ENCODE measurements at places on chromosomes 1 and 21. TPM values are rescaled to one million over a fixed set of nuclear protein-coding genes. Genes with fewer than 3 reads are reported as not detected.

GRCh38 chr1:240635466-240636256 is 23.7 kb upstream of the GREM2 start:
- no peak for DNase-seq

DNA sequence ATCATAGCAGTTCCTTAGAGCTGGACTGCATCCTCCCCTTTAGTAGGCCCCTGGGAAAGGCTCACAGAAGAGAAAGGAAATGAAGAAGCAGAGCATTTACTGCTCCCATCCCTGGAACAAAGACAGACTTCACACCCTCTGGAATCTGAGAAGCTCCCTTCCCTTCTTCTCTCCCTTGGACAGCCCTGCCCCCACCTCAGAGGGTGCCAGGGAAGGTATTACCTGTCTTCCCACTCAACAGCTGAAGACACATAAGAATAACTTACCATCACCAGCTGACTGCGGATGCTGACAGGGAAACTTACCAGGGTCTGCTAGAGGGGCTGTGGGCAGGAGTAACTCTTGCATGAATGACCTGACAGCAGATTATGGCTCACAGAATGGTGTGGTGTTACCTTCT is 14.1 kb upstream of the FAAH start:
- DNase-seq: no peak

PGBD5 gene
- 0.17 TPM for total RNA-seq

DNA sequence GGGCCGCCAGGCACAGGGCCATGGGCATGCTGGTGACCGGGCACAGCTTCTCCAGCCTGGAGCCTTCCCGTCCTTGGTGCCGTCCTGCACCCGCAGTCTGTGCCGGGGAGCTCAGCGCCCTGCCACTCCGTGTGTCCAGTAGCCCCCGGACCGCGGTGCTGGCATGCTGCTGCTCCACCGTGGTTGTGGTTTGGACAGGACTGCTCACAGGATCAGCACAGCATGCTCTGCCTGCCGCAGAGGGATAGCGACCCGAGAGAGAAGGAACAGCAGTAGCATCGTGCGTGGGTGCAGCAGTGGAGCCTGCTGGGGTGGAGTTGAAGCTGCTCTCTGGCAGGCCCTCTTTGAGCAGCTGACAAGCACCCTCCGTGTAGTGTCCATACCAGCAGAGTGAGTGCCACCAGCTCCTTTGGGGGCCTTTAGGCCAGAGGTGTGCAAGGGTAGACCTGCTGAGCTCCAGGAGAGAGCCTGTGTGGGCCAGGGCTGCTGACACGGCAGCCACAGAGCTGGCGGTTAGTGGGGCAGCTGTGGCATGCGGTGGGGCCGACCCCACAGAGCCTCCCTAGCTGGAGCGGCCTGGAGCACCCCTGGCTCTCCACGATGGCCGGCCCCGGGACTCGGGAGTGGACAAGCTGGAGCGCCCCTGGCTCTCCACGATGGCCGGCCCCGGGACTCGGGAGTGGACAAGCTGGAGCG is 6.4 kb upstream of the PCBP3 start:
- DNase-seq: no peak

FCRL1 gene
- not detected for total RNA-seq

GRCh38 chr1:76507376-76507775 is 359.9 kb upstream of the ST6GALNAC5 start:
- no peak for DNase-seq

C1QTNF12 gene
- total RNA-seq: 1.0 TPM

DNA sequence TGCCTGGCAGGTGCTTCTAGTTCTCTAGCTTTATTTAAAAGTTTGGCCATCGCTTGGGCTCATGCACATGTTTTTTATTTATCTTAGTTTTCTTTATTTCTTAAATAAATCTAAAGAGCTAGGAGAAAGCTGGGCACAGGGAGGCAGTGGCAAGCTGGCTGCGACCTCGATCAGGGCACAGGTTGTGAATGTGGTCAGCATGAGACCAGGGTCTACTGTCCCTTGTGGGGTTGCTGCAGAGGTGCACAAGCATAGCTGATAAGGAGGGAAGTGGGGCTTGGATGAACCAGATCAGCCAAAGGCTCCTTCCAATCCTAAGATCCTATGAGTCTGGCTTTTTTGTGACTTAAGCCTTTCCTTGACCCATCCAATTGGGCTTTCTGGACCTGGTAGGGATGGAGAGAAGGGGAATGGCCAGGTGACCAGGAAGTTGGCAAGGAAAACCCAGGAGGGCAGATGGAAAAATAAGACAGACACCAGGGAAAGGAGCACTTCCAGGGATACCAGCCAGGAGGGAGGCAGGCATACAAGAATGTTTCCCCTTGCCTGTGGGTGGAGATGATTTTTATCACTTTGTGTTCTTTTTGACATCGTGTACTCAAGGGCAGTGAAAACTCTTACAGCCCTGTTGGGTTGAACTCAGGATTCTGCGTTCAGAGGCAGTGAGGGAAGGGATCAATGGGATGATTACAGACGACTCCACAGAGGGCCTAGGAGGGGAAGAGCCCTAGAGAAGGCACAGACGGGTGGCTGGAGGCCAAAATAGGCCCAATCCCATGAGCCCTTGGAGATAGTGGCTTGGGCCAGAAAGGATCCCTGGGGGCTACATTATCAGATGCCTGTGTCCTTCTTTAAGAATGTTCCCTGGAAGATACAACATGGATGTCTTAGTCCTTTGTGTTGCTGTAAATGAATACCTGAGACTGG is 8.5 kb downstream of the CYP4B1 start:
- DNase-seq: no peak

DNA sequence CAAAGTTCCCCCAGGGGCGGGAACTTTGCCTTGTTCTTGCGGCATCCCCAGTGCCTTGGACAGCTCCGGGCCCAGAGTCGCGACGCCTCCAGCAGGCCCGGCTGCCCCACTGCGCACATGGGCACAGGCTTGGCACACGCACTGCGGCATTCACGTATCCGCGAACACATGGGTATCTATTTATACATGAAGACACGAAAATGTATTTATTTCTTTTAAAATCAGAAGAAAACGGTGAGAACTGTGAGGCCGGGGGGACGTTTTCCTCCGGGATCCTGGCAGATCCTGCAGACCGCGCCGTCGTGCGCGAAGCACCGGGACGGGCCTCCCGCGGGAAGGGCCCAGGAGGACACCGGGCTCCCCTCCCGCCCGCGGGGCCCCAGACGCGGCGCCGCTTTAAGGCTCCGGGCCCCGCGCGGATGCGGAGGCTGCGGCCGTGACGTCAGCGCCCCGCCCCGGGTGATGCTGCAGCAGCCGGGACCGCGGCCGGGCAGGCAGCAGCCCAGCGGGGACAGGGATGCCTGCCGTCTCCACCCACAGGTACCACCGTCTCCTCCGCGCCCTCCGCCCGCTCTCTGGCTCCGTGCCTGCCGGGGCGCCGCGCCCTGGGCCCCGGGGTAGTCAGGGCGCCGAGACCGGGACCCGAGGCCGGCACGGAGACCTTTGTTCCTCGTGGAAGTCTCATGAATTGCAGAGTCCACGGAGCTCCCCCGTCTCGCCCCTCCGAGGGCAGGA is at the start of gene SLC45A1:
TSS of gene SLC45A1 (plus strand) at position 468 of the 735 bp plus-strand sequence. CDS start 6,216 bp downstream, outside the sequence.
- DNase-seq: peak; percentile 68

SYF2 gene
- 55.0 TPM for total RNA-seq

DNA sequence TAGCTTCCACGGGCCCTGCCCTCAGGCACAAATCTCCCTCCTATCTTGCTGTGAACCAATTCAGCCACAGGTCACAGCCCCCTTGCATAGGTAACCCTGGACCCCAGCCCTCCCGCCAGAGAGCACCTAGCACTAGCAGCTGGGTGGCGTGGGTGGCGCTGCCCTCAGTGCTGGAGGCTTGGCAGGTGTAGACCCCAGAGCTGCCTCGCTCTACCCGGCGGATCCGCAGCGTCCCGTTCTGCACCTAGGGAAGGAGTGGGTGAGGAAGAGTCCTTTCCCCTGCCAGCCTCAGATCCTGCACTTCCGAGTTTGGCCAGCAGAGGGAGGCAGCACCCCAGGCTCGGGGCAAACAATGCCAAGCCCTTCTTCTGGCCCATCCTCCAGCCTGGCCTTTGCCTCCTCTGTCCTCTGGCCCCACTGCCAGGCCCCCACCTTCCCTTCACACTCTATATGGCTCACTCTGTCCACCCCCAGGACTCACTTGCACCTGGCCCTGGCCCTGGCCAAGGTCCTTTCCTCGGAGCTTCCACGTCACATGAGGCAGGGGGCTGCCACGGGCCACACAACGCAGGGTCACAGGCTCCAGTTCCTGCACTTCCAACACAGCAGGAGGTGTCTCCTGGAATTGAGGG is 9.0 kb downstream of the IGSF9 start:
- peak; percentile 41 for DNase-seq

DTL gene
- 0.26 TPM for total RNA-seq

DNA sequence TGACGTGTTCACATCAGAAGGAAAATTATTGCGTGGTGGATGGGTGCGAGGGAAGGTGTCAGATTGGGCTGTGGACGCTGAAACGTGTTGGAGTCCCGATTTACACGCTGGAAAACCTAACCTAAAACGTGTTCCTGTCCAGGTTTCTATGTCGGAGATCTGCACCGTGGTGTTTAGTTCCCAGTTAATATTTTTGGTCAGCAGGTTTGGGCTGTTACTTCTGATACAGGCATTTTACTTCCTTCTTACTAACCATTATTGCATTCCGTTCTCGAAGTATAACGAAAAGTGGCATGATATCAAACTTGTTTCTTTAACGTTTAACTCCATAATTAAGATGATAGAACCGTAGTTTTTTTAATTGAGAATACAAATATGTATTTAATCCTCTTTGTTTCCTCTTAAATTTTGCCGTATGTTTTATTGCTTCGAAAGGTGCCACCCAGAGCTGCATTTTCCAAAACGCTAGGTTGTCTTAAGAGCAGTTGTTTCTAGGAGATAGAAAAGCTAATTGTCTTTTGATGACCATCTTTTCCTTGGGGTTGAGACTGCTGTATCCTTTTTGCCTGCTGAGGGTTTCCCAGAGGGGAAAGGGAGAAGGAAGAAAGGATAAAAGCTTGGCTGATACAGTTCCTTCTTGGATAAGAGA is 1.3 kb downstream of the ADARB1 start:
- peak; percentile 12 for DNase-seq

DMRTA2 gene
- total RNA-seq: not detected

GRCh38 chr1:31681415-31681814 is 22.4 kb downstream of the COL16A1 start:
- DNase-seq: no peak

ADAMTS5 gene
- total RNA-seq: 3.9 TPM

TDRD5 gene
- total RNA-seq: not detected

GRCh38 chr1:165114022-165114888 is 242.3 kb downstream of the LMX1A start:
- peak; percentile 22 for DNase-seq

RAB3B gene
- 7.2 TPM for total RNA-seq

FCRL2 gene
- total RNA-seq: not detected

- DNase-seq: no peak
These were observed 5.5 kb downstream of the SGIP1 start for GRCh38 chr1:66539491-66539890.

GSTM3 gene
- total RNA-seq: 51.4 TPM

DNA sequence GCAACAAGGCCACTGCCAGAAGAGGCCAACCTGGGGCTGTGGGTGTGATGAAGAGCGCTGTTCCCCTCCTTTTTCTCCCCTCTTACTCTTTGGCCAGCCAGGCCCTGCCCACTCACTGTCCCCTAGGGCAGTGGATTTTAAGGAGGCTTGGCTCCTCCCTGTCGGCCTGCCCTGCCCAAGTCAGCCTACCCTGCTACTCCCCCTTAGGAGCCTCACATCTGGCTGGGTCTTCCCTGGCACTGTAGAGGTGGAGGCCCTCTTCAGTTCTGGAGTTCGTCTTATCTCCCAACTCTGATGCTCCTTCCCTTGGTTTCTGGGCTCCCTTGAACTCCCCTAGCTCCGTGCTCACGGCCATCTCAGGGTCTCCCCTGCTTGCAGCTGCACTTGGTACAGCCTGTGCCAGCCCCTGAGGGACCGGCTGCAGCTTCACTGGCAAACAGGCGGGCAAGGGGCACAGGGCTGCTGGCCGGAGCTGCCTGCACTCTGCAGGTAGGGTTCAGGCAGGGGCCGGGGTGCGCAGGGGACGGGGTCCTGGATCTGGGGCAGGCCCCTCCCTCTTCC is 4.0 kb downstream of the AMPD2 start:
- DNase-seq: no peak

TNFRSF8 gene
- not detected for total RNA-seq
